ENCODE measurements at places on chromosomes 3 and 15. TPM values are rescaled to one million over a fixed set of nuclear protein-coding genes. Genes with fewer than 3 reads are reported as not detected.

ZCWPW2 gene
- 0.30 TPM for total RNA-seq

ATR gene
- total RNA-seq, result 27.5 TPM

TRIM42 gene
- total RNA-seq, result not detected

NDN gene
- 97.3 TPM for total RNA-seq

CLDN1 gene
- 0.14 TPM for total RNA-seq

GAP43 gene
- 42.9 TPM for total RNA-seq

AHSG gene
- total RNA-seq, result not detected

ALG1L2 gene
- 1.4 TPM for total RNA-seq

SLC38A3 gene
- 1.8 TPM for total RNA-seq

ARPP21 gene
- total RNA-seq, result 0.12 TPM

PRKCD gene
- 10.8 TPM for total RNA-seq

SYNPR gene
- total RNA-seq, result not detected

TUSC7 gene
- total RNA-seq, result not detected

GDPGP1 gene
- 7.0 TPM for total RNA-seq

DNA sequence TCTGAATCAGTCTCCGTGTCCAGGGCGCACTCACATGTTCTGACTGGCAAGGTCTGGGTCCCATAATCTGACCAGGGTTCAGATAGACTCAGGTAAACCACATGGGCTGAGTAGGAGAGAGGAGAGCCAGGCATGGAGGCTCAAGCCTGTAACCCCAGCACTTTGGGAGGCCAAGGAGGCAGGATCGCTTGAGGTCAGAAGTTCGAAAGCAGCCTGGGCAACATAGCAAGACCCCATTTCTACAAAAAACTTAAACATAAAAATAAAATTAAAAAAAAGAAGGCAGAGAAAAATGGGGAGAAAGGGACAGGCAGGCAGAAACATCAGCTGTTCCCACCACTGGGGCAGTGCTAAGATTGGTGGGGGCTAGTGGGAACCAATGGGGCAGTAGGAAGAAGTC is 5.4 kb downstream of the TMEM43 start:
- DNase-seq, result no peak

GRCh38 chr3:72191209-72191960 is 406.4 kb upstream of the PROK2 start:
- no peak for DNase-seq

GRCh38 chr3:158679547-158680000 is 7.1 kb upstream of the LXN start:
- DNase-seq, result no peak

- DNase-seq, result no peak
Observed at GRCh38 chr3:147816752-147817151, 407.6 kb downstream of the ZIC1 start.

- no peak for DNase-seq
Observed at GRCh38 chr3:36762918-36763849, 1.2 kb downstream of the DCLK3 start.

GRCh38 chr15:49688135-49688790 is 67.4 kb downstream of the DTWD1 start:
- no peak for DNase-seq

DNA sequence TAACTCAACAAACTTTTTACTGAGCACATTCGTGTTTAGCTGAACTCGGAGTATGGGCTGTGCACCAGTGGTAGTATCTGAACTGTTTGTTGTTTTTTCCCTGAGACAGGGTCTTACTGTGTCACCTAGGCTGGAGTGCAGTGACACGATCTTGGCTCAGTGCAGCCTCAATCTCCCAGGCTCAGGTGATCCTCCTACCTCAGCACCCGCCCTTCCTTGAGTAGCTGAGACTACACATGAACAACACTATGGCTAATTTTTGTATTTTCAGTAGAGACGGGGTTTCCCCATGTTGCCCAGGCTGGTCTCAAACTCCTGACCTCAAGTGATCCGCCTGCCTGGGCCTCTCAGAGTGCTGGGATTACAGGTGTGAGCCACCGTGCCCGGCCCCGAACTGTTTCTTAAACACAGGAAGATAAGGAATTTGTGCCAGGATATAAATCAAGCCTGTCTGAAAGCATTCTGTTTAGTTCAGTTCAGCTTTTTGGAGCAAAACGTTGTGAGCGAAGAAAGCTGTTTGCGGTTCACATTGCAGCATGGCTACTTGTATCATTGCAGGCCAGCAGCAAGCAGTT is 40.4 kb upstream of the SKOR1 start:
- DNase-seq, result no peak

- no peak for DNase-seq
Observed at GRCh38 chr3:49781415-49782199, 4.7 kb downstream of the IP6K1 start.

- DNase-seq, result no peak
Observed at GRCh38 chr3:143002083-143002712, 828 bp downstream of the U2SURP start.

DNA sequence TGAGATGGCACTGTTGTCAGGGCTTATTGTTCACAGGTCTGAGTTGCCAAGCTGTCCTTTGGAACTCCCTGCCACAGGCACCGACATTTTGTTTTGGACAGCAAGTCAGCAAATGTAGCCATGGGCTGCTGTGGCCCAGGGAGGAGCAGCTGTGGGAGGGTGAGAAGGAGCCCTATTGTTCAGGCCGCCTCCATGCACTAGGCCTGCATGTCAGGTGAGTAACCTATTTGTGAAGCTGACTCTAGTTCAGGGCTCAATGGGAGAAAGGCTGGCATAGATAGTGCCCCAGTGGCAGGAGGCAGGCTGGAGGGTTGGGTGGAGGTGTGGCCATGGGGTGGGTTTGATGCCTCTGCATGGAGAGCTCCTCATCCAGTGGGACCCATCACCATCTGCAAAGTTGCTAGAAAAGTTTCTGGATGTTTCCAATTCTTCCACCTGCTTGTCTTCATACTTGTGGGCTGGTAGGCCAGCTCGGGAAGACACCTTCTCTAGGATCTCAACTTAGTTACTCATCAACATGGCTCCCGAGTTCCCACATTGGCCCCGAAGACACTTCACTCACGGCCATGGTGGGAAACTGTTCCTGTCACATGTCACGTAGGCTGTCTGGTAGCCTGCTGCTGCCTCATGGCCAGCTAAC is 19.5 kb downstream of the AMOTL2 start:
- no peak for DNase-seq

DNA sequence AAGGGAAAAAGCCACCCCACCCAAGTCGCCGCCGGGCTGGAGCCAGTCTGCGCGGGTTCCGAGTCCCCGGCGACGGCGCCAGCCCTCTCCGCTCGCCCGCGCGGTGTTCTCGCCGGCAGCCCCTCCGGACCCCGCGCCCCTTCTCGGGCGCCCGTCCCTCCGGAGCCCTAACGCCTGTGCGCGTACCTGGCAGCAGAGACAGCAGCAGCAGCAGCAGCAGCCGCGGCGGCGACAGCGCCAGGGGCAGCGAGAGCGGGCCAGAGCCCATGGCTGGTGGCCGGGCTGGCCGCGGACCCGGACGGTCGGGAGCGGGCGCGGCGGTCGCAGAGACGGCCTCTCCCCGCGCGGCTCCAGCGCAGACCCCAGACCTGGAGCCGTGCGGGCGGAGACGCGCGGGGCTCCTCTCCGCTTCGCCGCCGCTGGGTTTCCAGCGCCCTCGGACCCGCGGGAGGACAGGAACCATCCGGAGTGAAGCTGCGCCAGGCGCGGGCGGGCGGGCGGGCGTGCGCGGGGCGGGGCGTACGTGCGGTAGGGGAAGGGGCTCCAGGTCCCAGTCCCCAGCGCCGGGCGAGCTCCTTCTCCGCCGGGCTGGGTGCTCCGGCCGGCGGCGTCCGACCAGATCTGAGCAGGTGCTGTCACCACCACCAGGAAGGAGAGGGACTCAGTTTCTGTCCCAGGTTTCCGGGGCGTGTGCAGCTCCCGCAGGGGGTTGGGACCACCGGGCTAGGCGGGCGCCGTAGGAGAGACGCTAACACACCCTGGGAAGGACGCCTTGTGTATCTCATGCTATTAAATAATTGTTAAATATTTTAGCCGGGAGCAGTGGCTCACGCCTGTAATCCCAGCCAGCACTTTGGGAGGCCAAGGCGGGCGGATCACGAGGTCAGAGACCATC is at the start of gene CHRNA3:
Gene CHRNA3, minus strand, starts transcription at position 470 of the 895 bp plus-strand sequence. Its CDS starts 202 bp downstream, at position 268.
- no peak for DNase-seq

DNA sequence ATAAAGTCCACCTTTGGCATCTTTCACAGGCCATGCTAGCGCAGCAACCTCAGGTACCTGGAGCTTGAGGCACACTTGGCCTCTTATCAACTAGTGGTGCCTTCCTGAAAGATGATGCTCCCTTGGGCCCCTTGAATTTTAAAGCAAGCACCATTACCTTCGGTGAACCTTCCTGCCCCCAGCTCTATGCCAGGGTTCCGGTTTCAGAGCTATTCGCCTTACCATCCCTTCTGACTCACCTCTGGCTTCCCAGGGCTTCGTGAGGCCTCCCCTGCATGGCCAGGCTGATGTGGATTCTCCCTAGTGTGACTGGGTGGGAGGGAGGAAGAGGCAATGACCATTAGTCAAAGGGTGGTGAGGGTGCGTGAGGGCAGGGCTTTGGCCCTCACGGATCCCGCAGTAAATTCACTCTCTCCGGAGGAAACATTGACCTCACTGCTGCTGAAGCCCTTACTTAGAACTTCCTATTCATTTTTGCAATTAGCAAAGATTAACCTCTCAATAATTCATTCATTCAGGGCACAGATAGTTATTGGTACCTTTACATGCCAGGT is 16.3 kb downstream of the BHLHE40 start:
- DNase-seq, result no peak

GRCh38 chr3:160061525-160061924 is 72.9 kb downstream of the IL12A start:
- DNase-seq, result no peak

DNA sequence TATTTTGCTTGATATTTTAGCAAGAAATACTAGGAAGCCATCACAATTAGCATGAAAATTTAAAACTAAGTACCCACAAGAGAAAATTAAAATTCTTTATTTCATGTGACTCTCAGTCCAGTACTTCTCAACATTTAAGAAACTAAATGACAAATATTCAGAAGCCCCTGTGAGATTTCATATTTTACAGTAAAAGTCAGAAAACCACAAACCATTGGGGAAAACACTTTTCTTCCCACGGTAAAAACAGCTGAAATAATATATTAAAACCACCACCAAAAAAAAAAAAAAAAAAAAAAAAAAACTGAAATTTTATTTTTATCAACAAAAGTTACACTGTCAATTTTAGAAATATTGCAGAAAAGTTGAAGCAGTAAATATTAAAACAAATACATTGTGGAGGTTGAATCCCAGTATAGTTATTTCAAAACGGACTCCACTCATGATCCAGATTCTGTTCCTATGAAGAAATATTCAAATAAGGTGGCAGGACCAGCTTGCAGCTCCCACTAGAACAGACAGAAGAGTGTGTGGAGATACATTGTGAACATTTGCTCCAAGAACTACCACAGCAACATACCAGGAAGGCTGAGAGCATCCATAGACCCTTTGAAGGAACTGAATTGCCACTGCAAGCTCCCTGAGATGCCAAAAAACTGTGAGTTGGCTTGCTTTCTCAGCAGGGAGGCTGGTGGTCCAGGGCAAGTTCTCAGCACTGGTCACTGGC is 308.2 kb downstream of the CTNNB1 start:
- DNase-seq, result no peak

DNA sequence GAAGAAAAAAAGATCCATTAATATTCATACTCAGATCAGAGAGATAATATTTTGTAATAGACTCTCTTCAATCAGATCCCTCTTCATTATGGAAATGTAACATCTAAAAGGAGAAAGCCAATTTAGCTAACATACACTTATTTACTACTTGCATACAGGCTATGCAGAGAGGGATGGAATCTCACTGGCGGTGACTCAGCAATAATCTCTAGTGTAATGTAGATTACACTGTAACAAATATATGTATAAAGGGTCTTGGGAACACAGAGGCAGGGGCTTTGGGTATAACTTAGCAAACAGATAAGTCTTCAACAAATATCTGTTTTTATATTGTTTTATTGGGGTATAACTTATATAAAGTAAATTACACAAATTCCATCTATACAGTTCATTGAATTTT is 69.6 kb downstream of the CGNL1 start:
- no peak for DNase-seq

- DNase-seq, result peak; percentile 73
Observed at GRCh38 chr3:126083913-126084767, at the start of gene SLC41A3. TSS of gene SLC41A3 (minus strand) at chr3:126084124. CDS start at chr3:126068219, 15,905 bp downstream.

GRCh38 chr15:70066447-70066846 is 31.3 kb downstream of the TLE3 start:
- no peak for DNase-seq

- DNase-seq, result no peak
Observed at GRCh38 chr15:27272427-27272826, 301.4 kb downstream of the GABRG3 start.

DNA sequence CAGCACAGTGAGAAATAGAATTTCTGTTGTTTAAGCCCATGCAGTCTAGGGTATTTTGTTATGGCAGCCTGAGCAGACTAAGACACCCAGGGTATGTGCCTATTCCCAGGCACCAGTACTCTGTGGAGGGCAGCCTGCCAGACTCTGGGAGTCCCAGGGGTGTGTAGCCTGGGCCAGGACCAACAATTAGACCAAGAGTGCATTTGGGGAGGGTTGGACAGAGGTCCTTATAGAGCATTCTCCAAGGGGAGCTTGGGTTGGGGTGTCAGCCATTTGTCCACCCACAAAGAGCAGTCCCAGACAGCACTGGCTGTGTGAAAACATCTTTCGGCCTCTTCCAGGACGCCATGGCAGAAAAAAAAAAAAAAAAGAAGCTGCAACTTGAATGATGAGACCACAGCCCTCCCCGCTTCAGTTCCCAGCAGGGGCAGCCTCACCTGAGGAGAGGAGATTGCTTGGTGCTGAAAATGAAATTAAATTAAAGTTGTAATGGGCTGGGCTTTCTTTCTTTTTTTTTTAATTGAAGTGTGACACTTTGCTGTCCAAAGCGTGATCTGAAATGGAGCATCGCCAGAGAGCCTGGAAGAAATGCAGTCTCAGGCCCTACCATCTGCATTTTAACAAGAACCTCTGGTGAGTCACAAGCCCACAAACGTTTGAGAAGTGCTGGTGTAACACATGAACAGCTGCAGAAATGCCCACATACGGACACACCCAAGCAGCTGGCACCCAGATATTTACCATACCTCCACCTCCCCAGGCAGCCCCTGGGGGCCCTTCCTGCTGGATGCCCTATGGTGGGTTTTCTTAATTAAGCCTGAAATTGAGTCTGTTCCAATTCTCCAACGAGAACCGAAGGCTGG is 21.3 kb upstream of the CAV3 start:
- no peak for DNase-seq

DNA sequence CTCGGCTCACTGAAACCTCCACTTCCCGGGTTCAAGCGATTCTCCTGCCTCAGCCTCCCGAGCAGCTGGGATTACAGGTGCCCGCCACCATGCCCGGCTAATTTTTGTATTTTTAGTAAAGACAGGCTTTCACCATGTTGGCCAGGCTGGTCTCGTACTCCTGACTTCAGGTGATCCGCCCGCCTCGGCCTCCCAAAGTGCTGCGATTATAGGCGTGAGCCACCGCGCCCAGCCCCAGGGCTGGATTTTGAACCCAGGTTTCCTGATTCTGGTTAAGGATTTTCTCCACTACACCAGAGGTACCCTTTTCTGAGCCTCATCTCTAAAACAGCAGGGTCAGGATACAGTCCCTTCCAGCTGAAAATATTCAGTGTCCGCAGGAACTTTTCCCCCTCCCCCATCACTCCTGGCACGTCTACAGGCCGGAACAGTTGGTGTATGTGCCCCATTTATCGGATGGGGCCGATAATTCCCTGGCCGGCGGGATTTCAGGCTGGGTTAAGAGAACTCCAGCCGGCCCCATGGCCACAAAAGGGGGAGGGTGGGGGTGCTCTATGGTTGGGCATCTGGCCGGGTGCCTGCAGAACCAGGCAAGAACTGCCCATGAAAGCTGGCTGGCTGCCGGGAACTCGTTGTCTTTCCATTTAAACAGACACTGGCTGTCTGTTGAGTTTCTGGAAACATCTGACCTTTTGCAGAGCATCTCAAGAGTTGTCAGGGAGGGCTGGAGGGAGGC is 26.8 kb upstream of the SEMA4B start:
- no peak for DNase-seq

GRCh38 chr15:72338617-72339321 is 18.8 kb upstream of the CELF6 start:
- no peak for DNase-seq
